ENCODE measurements at places on chromosomes 6 and 20.

DNA sequence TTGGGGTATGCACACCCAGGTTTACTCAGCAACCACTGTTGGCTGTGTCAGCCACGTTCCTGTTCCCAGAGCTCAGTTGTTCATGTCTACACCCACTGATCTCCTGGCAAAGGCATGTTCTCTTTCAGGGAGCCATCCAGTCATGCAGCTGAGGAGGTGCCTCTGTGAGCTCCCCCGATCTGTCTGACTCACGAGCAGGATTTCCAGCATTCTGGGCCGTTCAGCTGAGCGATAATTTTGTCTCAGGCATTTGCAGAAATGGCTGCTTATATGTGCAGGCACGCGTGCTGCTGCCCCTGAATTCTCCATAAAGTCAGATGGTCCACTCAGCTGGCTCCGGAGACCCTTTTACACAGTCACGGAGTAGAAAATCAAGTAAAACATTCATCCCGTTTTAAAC lies 78.4 kb upstream of the IYD start:
- H3K27me3 ChIP-seq = no peaks in the 10 kb centered on the region
- H3K4me3 ChIP-seq = no peak overlapping the region
- no peaks in the 10 kb centered on the region for H3K4me1 ChIP-seq
- no peak for DNase-seq
- H3K27ac ChIP-seq = no peak overlapping the region
- H3K36me3 ChIP-seq = no peaks in the 10 kb centered on the region

DNA sequence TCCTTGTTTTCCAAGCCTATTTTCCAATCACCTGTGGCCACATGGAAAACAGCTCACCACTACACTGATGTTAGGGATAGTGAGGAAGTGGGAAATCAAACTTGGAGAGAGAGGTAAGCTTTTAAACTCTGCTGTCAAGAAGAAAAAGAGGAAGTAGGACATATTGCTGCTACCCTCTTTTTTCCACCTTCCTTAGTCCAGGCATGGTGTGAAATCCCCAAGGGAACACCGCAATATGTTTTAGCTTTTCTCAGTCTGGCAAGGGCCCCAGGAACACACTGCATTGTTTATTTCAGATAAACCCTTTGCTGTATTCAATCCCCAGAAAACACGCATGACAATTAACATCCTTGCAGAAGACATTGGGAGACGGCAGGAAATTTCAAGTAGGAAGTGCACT lies 61.3 kb downstream of the HS3ST5 start:
- no peak overlapping the region for H3K27ac ChIP-seq
- H3K4me3 ChIP-seq = no peak overlapping the region
- no peak for DNase-seq
- H3K36me3 ChIP-seq = no peaks in the 10 kb centered on the region

DNA sequence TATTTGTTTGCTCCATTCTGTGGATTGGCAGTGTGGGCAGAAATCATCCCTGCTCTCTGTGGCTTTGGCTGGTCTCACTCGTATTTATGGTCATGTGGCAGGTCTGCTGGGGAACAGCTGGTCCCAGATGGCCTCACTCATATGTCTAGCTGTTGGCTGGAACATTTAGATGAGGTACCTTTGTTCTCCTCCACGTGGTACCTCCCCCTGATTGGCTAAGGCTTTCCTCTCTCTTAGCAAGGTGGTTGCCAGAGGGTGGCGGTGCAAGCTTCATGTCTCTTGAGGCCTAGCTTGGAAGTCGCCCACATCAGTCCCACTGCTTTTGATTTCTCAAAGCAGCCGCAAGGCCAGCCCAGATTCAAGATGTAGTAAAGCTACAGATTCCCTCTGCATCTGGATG lies 348.5 kb upstream of the BTBD3 start:
- DNase-seq = no peak
- no peaks in the 10 kb centered on the region for H3K36me3 ChIP-seq
- H3K27ac ChIP-seq = no peak overlapping the region
- no peaks in the 10 kb centered on the region for H3K4me1 ChIP-seq
- no peak overlapping the region for H3K4me3 ChIP-seq

GRCh38 chr20:33499355-33499754 lies 9.5 kb downstream of the CBFA2T2 start:
- no peaks in the 10 kb centered on the region for H3K36me3 ChIP-seq
- DNase-seq = no peak
- H3K27ac ChIP-seq = no peak overlapping the region
- no peaks in the 10 kb centered on the region for H3K4me1 ChIP-seq
- H3K4me3 ChIP-seq = no peak overlapping the region

DNA sequence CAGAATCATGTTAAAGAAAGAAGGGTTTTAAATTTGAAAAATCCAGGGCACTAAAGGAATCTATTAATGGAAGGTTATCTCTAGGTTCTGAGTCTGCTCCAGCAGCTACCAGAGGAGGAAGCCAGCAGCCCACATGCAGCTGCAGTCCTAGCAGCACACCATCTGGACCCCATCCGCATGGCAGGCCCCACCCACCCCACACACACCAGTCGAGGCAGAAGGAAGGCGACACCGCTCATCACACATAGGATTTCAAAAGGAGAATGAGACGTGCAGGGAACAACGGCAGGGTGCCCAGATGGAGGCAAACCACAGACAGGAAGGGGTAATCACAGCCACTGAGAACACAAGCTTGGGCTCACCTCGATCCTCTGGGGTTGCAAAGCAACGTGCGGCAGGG lies 78.9 kb downstream of the GINS1 start:
- no peaks in the 10 kb centered on the region for H3K4me1 ChIP-seq
- H3K27ac ChIP-seq = no peak overlapping the region
- no peak overlapping the region for H3K4me3 ChIP-seq
- no peaks in the 10 kb centered on the region for H3K36me3 ChIP-seq

- H3K4me1 ChIP-seq = no peaks in the 10 kb centered on the region
- no peak overlapping the region for H3K27ac ChIP-seq
- H3K27me3 ChIP-seq = no peaks in the 10 kb centered on the region
Measured at GRCh38 chr6:130895516-130895915, 68.3 kb downstream of the SMLR1 start.

DNA sequence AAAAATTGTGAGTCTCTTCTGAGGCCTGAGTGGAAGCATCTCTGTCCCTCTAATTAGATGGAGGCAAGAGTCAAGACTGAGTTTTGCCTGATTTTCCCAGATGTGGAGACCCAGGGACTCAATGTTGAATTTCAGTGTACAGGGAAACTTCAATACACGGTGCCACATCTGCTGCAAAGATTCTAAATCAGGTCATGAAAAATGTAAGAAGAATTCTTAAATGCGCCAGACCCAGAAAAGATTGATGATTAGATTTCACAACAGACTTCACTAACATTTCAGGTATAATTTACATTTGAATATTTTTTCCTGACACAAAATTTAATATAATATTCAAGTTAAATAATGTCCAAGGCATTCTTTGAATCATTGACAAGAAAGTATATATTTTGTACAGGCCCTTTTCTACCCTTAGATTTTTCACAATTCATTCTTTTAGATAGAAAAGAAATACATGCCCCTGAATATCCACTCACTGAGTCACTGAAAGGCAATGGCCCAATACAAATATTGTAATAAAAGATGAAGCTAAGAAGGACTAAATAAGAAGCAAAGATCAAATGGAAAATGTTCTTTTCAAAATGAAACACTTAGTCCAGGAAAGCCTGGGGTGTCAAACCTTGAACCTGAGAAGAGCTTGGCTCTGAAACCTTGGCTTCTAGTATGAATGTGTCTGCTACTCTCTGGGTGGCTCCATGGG lies 18.2 kb upstream of the HDGFL1 start:
- no peak overlapping the region for H3K4me3 ChIP-seq
- H3K27me3 ChIP-seq = no peaks in the 10 kb centered on the region
- no peak for DNase-seq
- H3K4me1 ChIP-seq = no peaks in the 10 kb centered on the region
- H3K27ac ChIP-seq = no peak overlapping the region

DNA sequence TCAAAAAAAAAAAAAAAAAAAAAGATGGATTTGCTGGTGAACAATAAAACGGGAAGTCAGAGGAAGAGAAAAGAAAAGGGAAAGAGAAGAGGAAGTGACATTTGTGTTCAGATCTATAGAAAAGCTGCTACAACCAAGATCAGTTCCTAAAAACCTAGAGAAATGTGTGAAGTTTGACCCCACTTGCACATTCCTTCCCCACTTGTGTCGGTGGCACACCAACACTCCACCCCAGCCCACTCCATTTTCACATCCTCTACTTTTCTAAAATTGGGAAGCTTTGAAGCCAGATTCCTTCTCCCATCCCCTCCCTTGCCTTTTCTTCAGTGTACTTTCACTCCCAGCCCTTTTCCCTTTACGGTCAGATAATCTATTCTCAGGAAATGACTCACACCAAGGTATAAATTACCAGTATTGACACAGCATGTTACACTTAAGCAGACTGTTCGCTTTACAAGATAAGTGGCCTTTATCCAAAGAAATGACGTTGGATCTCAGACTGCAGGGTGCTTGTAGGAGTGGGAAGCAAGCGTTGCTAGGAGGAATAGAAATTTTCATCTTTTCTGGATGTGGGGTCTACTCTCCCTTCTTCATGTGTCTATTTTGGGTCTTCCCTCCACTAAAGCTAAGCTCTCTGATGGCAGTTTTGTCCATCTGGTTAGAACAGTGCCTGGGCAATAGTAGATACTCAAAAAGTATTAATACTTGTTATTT lies 92.5 kb upstream of the ADGRF1 start:
- H3K27ac ChIP-seq = no peak overlapping the region
- no peaks in the 10 kb centered on the region for H3K4me1 ChIP-seq
- DNase-seq = no peak
- H3K4me3 ChIP-seq = no peak overlapping the region
- no peaks in the 10 kb centered on the region for H3K27me3 ChIP-seq

DNA sequence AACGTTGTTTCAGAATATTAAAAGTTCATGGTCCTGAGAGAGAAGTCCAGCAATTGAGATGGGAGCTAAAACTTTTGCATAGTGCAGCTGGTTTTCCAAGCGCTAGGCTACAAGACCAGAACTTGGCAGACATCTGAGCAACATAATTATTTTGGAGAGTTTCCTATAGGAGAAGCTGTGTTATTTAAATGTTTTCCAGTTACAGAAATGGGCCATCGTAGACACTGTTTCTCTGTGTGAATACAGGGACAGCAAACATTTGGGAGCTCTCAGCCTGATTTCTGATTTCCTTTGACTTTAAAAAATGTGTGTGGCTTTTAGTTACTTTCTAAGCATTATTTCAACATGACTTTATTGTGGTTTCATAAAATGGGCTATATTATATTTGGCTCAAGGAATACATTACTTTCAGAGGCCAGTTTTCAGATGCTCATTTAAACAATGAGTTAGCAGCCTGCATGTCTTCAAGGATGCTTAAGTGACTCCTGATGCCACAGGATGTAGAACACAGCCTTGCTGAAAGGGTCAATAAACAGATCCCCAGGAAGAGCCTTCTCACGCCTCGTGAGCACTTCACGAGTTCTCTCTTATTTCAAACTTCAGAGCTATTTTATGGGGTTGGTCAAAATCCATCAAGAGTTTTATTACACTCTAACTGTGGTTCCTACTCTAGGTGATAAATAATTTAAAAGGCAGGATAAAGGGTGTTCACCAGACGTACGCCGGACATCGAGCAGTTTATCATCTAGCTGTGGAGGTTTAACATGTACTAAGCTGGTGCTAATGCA lies 193.8 kb downstream of the SMOC2 start:
- H3K4me3 ChIP-seq = no peak overlapping the region
- H3K36me3 ChIP-seq = no peaks in the 10 kb centered on the region
- no peaks in the 10 kb centered on the region for H3K4me1 ChIP-seq
- H3K27ac ChIP-seq = no peak overlapping the region

DNA sequence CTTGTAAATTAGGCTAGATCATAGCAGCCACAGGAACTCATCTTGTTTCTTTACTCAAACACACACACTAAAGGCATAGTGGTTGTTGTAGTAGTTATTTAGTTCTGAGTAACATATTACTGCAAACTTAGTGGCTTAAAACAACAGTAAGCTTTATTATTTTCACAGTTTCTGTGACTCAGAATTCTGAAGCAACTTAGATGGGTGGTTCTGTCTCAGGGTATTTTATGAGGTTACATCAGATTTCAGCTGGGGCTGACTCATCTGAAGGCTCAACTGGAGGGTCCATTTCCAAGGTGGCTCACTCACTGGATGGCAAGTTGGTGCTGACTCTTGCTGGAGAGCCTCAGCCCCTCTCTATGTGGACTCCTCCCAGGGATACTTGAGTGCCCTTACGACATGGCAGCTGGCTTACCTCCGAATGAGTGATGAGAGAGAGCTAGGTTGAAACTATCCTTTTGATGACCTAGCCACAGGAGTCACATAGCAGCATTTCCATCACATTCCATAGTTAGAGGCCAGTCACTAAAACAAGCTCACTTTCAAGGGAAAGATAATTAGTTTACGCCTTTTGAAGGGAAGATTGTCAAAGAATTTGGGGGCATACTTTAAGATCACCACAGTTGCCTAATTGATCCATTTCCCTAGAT lies 136.5 kb upstream of the PRND start:
- no peak overlapping the region for H3K4me3 ChIP-seq
- H3K27ac ChIP-seq = no peak overlapping the region
- DNase-seq = no peak
- no peaks in the 10 kb centered on the region for H3K27me3 ChIP-seq
- no peaks in the 10 kb centered on the region for H3K4me1 ChIP-seq

- no peaks in the 10 kb centered on the region for H3K4me1 ChIP-seq
- no peak overlapping the region for H3K4me3 ChIP-seq
- H3K36me3 ChIP-seq = no peaks in the 10 kb centered on the region
- no peak overlapping the region for H3K27ac ChIP-seq
- no peaks in the 10 kb centered on the region for H3K27me3 ChIP-seq
Measured at GRCh38 chr6:2522521-2522920, 228.2 kb downstream of the MYLK4 start.

DNA sequence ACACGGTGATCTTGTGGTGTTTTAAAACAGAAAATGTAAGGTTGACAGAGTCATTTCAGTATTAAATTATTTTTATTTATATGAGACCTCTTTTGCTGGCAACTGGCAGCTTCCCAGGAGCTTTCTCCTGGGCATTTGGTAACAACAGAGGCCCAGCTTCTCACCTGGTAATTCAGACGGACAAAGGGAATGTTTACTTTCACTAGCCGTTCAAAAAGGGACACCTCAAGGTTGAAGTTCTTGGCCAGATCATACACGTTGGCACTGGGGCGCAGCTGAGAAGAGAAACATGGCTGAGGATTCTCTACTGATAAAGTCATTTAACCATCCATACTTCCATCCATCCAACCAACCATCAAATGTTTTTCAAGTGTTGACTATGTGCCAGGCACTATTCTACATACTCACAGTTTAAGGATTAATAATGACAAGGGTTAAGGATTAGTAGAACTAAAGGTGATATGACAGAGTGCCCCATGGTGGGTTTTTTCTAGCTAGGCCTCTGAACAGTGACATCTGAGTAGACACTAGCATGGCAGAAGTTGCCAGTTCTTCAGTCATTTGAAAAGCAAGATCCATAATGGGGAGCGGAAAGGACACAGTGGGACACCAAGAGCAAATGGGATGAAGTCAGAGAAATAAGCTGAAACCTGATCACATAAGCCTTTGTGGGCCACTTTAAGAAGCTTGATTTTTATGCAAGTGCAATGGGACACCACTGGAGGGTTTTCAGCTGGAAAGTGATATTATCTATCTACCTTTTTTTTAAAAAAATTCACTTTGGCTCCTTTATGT lies 25.1 kb downstream of the ZNFX1 start:
- H3K27me3 ChIP-seq = no peaks in the 10 kb centered on the region
- H3K4me1 ChIP-seq = no peaks in the 10 kb centered on the region
- no peak overlapping the region for H3K27ac ChIP-seq
